NCI-H69 (cell line): ENCODE measurements at places on chromosomes 7 and 10.

GRCh38 chr10:68647672-68648341 lies 73.2 kb upstream of the CCAR1 start:
- no peak for DNase-seq

DNA sequence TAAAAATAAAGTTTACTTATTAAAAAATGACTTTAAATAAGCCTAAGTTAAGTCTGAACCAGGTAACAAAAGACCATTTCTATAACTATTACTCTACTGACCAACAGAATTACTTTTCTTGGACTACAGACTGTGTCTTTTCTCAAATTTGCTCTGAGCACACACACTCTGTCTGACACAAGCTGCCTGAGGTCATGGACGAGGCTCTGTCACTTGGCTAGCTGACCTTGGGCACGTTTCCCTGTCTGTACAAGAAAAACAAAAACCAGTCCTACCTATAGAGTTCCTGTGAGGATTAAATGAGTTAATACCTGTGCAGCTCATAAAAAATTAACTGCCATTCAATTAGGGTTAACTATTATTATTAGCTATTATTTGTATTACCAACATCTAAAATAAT lies 22.9 kb downstream of the ATE1 start:
- no peak for DNase-seq

GRCh38 chr7:35241884-35242283 lies 12.0 kb downstream of the TBX20 start:
- DNase-seq: peak; percentile 25

DNA sequence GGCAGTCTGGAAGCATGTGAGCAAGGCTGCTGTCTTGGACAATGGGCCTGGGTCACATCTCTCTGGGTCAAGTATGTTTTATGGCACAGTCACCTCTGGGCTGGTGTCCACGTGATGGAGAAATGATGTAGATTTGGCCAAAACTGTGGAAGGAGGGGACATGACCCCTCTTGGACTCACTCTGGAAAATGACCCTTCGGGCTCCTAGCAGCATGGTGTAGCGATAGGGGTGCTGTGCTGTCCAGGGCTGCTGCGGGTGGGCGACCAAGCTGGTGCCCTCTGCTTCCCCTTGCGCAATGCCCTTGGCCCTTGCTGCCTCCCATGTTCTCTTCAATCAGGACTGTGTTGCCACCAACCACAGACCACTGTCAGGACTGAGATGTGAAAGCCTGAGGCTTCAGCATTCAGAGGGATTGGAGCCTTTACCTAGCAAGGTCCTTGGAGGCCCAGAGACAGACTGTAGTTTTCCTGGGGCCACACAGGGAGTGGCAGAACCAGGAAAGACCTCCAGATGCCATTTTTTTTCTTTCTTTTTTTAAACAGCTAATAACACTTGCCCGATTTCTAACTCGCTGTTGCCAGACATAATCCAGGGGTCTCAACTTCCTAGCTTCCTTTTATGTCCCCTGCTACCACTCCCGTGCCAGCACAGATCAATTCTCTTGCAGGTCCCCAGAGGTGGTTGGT lies 6.1 kb downstream of the CYP26A1 start:
- DNase-seq: no peak

- DNase-seq: no peak
These were observed 78.6 kb upstream of the MPP7 start for GRCh38 chr10:28381466-28381865.

DNA sequence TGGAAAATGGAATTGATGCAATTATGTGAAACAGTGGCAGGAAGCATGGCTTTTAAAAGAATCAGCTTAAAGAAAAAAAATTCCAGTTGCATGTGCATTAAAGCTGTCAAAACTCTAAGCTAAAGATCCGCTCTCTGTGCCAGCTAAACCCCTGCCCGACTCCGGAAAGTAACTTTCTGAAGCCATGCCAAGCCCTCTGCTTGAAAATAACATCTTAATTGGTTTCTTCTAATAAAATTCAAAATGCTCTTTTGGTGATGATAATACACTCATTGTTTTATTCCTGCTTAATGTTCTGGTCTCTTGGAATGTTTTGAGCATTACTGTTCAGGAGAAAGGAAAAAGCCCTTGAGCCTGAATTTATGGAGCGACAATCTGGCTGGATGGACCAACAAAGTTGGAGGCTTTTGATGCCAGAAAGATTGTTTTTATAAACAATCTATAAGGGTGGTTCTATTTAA lies 11.7 kb downstream of the SEMA3C start:
- DNase-seq: no peak

GRCh38 chr10:12062754-12063482 lies 5.8 kb upstream of the DHTKD1 start:
- no peak for DNase-seq

DNA sequence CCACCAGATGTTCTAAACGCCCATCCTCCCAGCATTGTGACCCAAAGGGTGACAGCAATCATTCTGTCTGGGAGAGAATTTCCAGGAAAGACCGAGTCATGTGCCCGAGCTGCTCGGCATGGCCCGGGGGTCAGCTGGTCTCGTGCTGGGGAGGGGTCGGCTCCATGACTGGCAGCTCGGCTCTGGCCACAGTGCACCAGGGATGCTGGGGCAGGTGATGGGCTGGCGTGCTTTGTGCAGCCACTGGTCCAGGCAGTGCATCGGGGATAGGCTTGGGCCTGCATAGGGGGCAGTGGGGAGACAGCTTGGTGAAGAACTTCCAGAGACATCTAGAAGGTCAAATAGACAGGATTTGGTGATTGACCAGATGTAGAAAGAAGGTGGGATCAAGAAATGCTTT lies 39.2 kb upstream of the PSMG3 start:
- no peak for DNase-seq

- no peak for DNase-seq
These were observed 36.7 kb downstream of the DNAH11 start for GRCh38 chr7:21579341-21580072.

GRCh38 chr7:33494474-33494873 lies 365.1 kb downstream of the BBS9 start:
- DNase-seq: peak; percentile 73

DNA sequence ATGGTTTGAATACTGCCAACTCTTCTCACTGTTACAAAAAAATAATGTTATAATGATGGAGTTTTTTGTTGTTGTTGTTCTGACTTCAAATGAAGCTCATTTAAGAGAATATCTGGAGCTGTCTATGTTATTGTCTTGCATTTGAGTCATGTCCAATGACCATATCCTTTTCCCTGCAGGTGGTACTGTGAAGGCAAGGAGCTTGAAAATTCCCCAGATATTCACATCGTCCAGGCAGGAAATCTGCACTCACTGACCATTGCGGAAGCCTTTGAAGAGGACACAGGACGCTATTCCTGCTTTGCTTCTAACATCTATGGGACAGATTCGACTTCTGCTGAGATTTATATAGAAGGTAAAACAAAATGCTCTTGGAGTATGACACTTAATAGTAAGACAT lies 33.5 kb downstream of the MYPN start:
- DNase-seq: no peak

GRCh38 chr7:104327938-104328295 lies 486 bp upstream of the LHFPL3 start:
- peak; percentile 60 for DNase-seq

DNA sequence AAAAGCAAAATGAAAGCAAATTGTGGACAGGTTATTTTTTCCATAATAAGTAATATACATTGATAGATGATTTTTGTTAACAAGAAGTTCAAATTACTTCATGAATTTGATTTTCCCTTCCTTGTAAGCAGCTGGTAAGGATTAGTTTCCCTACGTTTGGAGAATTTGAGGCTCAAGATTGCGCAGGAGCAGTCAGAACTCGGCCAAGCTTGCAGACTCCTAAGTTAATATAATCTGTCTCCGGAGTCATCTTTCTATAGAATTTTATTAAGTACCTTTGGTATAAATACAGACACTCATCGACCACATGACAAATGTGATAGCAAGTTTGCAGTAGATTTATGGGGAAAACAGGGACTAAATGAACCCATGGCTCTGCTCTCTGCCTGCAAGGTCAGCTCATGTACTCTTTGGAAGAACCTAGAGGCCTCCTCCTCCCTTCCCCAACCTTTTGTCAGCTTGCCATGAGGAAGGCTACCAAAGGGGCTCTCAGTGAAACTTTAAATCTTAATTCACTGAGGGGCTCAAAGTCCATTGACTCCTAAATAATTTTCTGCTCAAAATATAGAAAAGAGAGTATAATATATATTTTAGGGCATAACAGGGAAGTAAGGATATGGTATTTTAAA lies 89.2 kb upstream of the CTTNBP2 start:
- DNase-seq: no peak

DNA sequence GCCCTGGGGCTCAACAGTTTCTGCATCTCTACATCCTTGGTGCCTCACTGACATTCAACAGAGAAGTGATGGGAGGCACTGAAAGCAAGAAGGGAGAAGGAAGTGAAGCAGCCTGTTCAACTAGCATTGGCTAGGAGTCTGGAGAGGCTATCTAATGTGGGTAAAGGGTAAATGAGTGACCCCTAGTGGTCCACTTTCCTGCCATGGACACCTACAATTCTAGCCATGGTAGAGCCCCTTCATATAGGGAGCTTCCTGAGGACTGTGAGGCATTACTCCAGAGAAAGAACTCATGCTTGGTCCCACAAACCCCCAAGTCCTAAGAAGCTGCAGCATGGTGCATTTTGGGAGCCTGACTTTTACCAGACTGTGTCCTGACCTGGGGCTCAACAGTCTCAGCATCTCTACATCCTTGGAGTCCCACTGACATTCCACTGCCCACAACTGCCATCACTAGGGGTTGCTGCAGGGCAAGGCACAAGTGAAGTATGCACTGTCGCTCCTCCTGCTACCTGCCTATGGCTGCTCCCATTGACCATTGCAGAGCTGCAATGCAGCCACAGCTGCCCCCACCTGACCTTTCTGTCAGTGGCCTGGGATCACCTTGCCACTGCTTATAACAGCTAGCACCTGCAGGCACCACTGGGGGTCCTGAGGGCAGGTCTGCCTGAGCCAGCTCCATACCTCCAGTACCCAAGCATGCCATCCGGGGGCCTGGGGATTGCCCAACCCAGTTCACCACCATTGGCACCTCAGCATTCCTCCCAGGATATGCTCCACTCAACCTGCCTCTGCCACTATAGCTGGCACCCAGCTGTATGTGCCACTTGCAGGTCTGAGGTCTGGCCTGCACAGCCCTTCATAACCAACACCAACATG lies 44.1 kb upstream of the CDK6 start:
- DNase-seq: peak; percentile 38

DNA sequence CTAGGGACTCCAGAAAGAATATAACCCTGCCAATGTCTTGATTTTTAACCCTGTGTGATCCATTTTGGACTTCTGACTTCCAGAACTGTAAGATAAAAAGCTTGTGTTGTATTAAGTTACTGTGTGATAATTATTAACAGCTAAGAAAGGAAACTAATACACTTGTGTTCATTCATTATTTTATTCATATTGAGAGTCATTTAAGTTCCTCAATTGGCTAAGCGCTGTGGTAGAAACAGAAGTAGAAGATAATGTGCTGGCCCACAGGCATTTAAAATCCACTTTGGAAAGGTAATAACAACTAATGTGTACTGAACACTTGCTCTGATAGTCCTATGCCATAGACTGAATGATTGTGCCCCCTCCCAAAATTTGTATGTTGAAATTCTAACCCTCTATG lies 471.7 kb upstream of the GHITM start:
- no peak for DNase-seq

- DNase-seq: no peak
These were observed 91.4 kb downstream of the DLG5 start for GRCh38 chr10:77834943-77835668.

GRCh38 chr10:73899423-73899822 lies 11.5 kb upstream of the PLAU start:
- no peak for DNase-seq

- DNase-seq: peak; percentile 100
These were observed 365.6 kb upstream of the AUTS2 start for GRCh38 chr7:69232445-69233376.

- no peak for DNase-seq
These were observed 40.8 kb upstream of the WIPF3 start for GRCh38 chr7:29765490-29765889.

DNA sequence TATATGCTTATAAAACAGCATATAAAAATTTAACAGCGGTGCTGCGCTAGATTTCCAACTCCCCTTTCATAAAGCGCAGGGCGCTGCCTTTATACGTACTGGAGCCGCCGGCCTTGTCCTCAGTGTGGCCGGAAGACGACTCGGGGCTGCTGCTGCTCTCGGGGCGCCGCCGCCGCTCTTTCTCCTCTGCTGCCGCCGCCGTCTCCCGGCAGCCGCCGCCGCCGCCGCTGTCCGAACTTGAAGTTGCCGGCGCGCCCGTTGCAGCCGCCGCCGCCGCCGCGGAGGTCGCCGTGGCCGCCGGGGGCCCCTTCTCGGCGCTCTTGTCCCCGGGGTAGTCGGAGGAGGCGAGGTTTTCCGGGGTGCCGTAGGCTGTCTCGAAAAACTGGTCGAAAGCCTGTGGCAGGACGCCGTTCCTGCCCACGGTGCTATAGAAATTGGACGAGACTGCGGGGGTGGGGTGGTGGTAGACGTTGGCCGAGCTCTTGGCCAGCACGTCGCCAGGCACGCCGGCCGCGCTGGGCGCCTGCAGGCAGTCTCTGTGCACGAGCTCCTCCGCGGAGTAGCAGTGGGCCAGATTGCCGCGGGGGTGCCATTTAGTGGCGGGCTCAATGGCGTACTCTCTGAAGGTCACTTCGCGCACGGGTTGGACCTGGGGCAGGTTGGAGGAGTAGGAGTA lies 557 bp downstream of the HOXA11 start:
- peak; percentile 84 for DNase-seq
